ENCODE measurements at places on chromosomes 6 and 20.

DNA sequence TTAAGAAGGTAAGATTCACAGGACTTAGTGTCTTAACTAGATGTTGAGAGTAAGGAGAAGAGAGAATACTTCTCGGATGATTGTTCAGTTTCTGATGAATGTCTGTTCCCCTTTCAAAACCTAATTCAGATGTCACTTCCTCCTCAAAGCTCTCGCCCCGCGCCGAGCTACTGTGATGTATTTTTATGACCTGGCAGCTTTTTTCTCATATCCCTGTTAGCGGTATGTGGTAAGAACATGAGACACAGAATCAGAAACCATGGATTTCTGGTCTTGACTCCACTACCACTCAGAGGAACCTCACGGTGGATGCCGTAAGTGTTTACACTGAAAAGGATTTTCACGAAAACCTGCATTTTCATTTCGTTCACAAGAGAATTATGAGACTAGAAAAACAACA, 48.4 kb downstream of the CEP43 start:
- no peak for DNase-seq

DNA sequence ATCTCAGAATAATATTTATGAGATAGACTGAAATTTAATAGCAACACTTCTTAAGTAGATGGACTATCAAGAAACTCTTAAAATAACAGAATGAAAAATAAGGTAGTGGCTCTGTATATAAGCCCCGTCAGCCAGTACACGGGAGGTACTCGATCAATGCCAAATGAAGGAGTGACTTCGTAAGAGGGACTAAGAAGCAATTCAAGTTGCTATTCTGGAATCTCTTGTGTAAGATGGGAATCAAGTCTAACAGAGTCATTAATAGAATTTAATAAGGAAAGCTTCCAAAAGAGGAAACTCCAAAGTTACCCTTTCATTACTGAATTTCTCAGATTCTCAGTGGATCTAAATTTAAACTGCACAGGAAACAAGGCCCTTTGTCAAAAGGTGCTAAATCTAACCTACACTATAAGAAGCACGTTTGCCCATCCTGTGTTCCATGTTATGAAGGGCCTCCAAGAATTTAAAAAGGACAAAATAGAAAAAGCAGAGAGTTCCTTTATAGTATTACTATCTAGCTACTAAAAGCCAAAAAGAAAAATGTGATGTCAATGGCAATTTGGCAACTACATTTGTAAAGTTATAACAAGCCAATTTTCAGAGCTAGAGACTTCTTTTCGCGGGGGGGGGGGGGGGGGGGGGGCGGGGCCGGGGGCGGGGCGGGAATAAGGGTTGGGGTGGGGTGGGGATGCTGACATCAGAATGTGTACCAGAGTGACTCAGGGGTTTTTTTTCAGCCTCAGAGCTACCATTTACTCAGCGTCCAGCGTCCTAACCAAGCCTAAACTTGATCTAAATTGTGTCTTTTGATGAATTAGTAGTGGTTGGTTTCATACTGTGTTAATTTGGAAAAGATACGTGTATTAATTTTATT, 200.6 kb downstream of the GMPR start:
- DNase-seq, result no peak

- DNase-seq, result no peak
Measured at GRCh38 chr6:34865107-34865506, 22.7 kb downstream of the TAF11 start.

GRCh38 chr6:20242397-20242796, 30.1 kb upstream of the MBOAT1 start:
- DNase-seq, result no peak

GRCh38 chr6:108597572-108598304, 37.0 kb downstream of the FOXO3 start:
- no peak for DNase-seq

DNA sequence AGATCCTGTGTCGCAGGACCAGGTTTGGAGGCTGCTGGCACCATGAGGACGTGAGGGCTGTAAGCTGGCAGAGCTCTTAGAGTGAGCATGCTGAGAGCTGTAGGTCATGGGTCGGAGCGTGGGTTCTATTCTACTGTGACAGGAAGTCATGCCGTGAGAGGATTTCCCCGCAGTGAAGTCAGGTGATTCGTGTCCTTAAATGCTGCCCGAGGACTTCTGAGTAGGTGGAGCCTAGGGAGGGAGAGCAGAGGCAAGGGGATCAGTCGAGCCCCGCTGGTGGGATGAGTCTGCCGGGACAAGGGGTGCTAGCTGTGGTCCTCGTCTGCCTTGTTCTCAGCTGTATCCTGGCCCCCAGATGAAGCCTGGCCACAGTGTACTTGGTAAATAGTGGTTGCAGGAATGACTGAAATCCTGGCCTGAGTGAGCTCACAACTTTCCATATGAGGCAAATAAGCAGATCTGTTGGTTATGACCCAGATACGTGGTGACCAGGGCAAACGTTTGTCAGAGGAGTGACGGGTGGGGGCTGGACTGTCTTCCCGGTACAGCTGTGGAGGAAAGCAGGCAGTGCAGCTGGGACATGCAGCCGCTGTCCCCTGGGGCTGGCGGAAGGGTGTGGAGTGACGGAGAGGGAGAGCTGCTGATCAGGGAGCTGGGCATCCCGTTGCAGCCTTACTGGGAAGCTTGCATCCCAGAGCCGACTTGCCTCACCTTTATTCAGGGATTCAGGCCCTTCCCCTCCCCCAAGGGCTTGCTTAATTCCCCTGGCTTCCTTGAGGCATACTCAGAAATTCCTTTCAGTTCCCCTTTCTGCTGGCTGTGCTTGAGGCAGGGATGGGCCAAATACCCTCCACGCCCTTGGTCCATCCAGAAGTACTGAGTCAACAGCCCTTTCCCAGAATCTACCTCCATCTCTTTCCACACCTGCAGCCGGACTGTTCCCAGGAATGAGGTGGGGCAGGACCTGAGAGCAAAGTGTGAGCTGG, 250.9 kb upstream of the RREB1 start:
- DNase-seq, result no peak

All from right renal cortex interstitium (tissue), 3 donors.